ENCODE measurements at places on chromosomes 12 and 14.

DNA sequence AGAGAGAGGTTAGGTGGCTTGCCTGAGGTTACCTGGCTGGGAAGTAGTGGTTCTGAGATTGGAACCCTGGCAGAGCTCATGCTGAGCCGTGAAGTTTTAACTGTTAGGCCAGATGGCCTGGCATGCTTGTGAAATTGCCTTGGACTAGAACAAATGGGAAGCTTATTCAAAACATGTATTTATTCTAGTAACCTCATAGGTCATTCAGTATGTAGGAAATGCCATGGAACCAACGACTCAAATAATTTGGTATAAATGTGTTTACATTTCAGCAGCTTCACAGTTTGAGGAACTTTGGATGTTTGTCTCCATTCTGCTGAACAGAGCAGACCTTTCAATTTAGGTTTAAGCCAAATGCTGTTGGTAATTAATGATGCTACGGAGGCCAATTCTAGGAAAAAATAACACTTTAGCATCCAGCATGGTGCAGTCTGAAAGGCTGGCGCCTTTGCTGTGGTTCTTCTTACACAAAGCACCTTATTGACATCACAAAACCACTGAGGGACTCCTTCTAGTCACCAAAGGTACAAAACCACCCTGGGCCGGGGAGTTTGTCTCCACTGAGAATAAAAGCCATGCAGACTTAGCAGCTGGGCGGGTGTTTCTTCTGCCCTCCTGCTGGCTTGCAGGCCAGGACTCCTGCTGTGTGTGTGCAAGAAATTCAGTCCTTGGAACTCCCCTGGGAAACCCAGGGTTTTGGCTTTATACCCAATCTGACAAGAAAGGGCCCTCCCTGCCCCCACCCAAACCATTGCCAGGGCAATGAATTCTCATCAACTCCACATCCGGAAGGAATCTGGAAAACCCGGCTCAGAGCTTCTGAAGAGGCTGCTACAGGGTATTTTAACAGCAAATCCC lies 64.2 kb downstream of the ELK3 start:
- no peak for DNase-seq

- DNase-seq, result no peak
Observed at GRCh38 chr12:24599736-24600135, 349.2 kb downstream of the BCAT1 start.

DNA sequence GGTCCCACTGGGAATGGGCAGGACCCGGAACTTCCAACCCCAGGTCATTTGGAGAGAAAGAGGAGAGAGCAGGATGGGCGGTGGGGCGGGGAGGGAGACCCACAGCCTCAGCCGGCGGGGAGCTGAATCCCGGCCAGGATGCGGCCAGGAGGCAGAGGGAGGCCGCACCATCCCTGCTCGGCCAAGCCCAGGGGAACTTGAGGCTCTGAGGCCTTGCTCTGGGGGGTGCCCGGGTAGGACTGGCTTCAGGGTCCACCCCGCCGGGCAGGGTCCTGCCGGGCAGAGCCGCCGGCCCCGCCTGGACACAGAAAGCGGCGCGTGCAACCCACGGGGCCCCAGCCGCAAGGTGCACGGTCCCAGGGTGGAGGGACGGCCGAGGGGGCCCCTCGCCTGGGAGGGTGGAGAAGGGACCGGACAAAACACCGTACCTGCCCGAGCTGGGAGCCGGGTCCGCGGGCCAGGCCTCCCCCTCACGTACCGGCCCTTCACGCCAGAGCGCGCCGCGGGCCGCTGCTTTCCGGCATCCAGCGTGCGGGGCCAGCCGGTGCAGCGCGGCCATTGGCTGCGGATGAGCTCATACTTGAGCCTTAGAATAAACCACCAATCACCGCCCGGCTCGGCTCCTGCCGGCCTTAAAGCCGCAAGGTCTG lies at the start of gene RPS6KL1:
Gene RPS6KL1 (minus strand): TSS at position 509 of the 650 bp plus-strand sequence. CDS start 1,719 bp downstream, outside the sequence.
- peak; percentile 83 for DNase-seq

- no peak for DNase-seq
Observed at GRCh38 chr12:23535441-23535840, 414.0 kb downstream of the SOX5 start.

- DNase-seq, result no peak
Observed at GRCh38 chr14:101007004-101007614, 103.6 kb upstream of the RTL1 start.

- DNase-seq, result no peak
Observed at GRCh38 chr12:130573766-130574165, 142.3 kb downstream of the RIMBP2 start.

- DNase-seq, result no peak
Observed at GRCh38 chr12:27709932-27710591, 570 bp upstream of the MRPS35 start.

Measured in NCI-H1436 (cell line).